ENCODE measurements at places on chromosomes 7 and 10. TPM values are rescaled to one million over a fixed set of nuclear protein-coding genes. Genes with fewer than 3 reads are reported as not detected.

Gene SP8
- total RNA-seq = not detected

Gene ZNF239
- 2.9 TPM for total RNA-seq

Gene URGCP
- 18.2 TPM for total RNA-seq

Gene ACTL6B
- total RNA-seq = not detected

Gene RASSF4
- 14.3 TPM for total RNA-seq

Gene STRIP2
- total RNA-seq = 5.7 TPM

Gene MYL10
- not detected for total RNA-seq

Gene ZNF467
- 2.6 TPM for total RNA-seq

Gene GPR37
- 4.7 TPM for total RNA-seq

Gene FBXO24
- total RNA-seq = 0.09 TPM

Gene WASHC2A
- total RNA-seq = 41.8 TPM

Gene GRID1
- total RNA-seq = 0.09 TPM

Gene CAMK2G
- 27.2 TPM for total RNA-seq

Gene OPTN
- 54.1 TPM for total RNA-seq

Gene PRSS1
- total RNA-seq = not detected

Gene COL28A1
- not detected for total RNA-seq

Gene MICALL2
- total RNA-seq = 13.4 TPM

Gene ABI1
- 28.1 TPM for total RNA-seq

Gene PLPP4
- total RNA-seq = 11.0 TPM

Gene TACC2
- total RNA-seq = 10.5 TPM

Gene CYCS
- total RNA-seq = 41.3 TPM

Gene SPDYE11
- total RNA-seq = not detected

Gene CYP2C9
- total RNA-seq = not detected

Gene DPCD
- 55.0 TPM for total RNA-seq

Gene CACNA2D1
- 49.0 TPM for total RNA-seq

Gene AZGP1
- not detected for total RNA-seq

Measured in endothelial cell of coronary artery (primary cell).